B cell (primary cell): ENCODE measurements at places on chromosomes 5 and 9.

DNA sequence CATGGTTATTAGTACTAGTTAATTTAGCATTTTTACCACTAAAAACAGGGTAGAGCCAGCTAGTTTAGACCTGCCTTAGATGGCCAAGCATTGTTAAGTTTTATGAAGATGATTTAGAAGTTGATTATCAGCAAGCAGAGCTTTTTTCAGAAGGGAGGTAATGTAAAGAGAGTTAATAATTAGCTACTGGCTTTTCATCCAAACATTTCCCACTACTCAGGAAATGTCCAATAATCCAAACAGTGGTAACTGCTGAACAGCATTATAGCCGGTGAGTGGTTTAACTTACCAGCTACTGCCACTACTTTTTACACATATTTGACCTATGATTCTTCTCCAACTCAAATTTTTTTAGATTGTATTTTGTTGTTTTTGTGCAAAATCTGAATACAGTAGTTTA is 1.7 kb downstream of the ITGA1 start:
- no peak for DNase-seq

DNA sequence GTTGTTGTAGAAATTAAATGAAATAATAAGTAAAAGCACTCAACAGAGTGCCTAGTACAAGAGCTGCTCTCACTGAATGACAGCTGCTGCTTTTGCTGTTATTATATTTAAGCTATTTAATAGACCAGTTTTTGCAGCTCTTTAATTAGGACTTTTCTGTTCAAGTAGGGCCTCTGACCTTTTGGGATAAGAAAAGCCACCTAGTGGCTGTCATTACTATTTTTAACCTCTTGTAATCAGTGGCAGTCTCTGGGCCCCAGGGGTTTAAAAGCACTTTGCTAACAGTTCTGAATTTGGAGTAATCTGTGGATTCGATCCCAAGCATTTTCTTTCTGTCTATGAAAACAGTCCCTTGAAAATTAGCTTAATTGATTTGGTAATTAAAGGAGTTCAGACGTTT is 121.1 kb downstream of the NUDT12 start:
- no peak for DNase-seq

- DNase-seq = no peak
These were observed 371.4 kb downstream of the SEMA5A start for GRCh38 chr5:9174446-9174845.

DNA sequence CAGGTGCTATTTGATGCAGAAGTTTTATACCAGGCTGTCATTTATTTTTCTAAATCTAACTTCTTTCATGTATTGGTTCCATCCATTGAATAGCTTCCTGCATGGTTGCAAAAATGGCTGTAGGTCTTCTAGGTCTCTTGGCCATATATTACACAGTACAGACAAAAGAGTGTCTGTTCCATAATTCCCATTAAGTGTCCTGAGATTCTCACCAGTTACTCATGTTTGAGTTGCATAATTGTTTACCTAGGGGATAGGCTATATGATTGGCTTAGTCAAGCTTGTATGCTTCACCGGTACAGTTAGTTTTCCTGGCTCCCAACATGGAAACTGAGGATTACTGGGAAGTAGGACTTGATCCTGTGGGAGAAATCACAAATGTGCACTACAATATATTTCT is 399.4 kb upstream of the NUDT12 start:
- DNase-seq = no peak

GRCh38 chr9:113559834-113560800 is 96.6 kb downstream of the RGS3 start:
- DNase-seq = no peak

DNA sequence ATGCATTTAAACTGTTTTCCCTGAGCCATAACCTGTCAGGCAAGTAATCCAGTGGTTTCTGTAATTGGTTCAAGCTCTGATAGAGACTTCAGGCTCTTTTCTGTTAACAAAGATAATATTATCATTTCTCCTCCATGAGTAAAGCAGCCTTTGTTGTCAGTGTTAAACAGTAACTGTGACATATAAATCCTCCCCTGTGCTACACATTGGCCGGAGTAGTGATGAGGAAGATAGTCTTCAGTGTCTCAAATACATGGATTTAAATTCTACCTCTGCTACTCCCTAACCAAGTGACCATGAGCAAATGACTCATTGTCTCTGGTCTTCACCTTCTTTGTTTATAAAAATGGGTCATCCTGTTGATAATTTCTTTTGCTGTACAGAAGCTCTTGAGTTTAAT is 615.5 kb upstream of the CHD1 start:
- no peak for DNase-seq

- DNase-seq = no peak
These were observed 28.6 kb upstream of the SLCO4C1 start for GRCh38 chr5:102324714-102325113.
